ENCODE measurements at places on chromosomes 7 and 10. TPM values are rescaled to one million over a fixed set of nuclear protein-coding genes. Genes with fewer than 3 reads are reported as not detected.
A peak's percentile ranks its signal among the peaks of the same experiment; 100 is the strongest.

DNA sequence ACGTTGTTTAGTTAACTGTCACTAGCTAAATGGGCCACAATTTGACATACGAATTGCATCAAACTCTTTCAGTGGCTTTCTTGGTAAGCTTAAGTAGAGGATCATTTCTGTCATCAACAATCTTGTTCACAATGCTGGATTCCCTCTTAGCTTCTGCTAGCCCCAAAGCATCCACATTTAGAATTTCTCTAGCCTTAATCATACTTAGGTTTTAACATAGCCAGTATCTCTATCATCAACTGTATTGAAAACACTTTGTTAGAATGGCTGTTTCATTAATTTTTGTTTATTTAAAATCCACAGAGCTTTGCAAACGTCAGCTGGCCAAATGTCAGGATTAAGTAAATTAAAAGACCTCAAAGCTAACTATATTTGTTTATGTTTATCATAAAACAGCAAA, 41.1 kb downstream of the ABRAXAS2 start:
- DNase-seq = no peak

GRCh38 chr7:8146788-8147413, 115.1 kb downstream of the ICA1 start:
- DNase-seq = peak; percentile 53

DNA sequence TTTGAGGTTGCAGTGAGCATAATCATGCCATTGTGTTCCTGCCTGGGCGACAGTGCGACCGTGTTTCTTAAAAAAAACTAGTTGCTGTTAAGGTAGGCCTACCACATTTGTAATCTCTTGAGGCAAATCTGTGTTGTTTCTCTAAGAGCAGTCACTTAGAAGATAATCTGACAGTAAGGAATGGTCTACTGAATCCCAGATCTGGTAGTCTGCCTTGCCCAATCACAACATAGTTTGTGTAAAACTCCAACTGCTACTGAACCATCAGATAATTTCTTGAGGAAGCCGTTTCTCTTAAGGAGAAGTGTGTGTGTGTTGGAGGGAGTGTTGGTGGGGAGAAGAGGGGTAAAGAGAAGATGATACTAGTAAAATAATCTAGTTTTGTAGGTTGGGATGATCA, 5.0 kb downstream of the NRF1 start:
- no peak for DNase-seq

DNA sequence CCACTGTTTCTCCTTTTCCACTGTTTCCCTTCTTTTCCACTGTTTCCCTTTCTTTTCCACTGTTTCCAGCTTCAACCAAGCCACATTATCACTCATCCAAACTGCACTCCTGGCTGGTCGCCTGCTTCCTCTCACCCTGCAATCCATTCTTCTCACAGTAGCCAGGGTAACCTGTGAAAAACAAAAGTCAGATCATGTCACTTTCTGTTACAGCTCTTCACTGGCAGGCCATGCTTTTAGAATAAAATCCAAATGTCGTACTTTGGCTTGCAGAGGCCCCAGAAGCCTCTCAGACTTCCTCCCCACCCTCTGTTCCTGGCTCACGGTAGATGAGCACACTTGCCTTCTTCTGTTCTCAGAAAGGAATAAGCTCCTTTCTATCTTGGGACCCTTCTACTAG, 33.9 kb downstream of the STARD3NL start:
- DNase-seq = peak; percentile 41

Gene NANOS1
- polyA plus RNA-seq = 6.7 TPM

Gene RARRES2
- 47.9 TPM for polyA plus RNA-seq

- no peak for DNase-seq
These were observed 6.8 kb downstream of the AUTS2 start for GRCh38 chr7:69605070-69605469.

- DNase-seq = no peak
These were observed at the start of gene KCND2 for GRCh38 chr7:120272701-120273475. KCND2 (plus strand) TSS chr7:120273175.

Gene SLC16A9
- polyA plus RNA-seq = 3.3 TPM

Gene ITPRID1
- polyA plus RNA-seq = 0.52 TPM

DNA sequence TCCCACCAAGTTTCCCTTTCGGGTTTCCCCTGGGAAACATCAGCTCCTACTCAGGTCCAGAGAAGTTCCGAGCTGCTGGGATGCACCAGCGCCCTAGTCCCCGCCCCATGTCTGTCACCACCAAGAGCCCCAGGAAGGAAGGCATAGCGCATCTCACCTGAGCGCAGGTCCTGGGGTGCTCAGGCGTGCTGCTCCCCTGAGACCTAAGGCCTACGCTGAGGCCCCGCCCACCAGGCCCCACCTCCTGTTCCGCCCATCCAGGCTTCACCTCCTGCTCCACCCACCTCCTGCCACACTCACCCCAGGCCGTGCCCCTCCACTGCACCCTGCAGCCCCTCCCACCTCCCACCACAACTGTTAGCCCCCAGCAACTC, 1.2 kb upstream of the TFR2 start:
- DNase-seq = no peak

Gene HTRA1
- polyA plus RNA-seq = 74.3 TPM

Gene PNPLA8
- 24.8 TPM for polyA plus RNA-seq

Gene BRI3
- 89.3 TPM for polyA plus RNA-seq

DNA sequence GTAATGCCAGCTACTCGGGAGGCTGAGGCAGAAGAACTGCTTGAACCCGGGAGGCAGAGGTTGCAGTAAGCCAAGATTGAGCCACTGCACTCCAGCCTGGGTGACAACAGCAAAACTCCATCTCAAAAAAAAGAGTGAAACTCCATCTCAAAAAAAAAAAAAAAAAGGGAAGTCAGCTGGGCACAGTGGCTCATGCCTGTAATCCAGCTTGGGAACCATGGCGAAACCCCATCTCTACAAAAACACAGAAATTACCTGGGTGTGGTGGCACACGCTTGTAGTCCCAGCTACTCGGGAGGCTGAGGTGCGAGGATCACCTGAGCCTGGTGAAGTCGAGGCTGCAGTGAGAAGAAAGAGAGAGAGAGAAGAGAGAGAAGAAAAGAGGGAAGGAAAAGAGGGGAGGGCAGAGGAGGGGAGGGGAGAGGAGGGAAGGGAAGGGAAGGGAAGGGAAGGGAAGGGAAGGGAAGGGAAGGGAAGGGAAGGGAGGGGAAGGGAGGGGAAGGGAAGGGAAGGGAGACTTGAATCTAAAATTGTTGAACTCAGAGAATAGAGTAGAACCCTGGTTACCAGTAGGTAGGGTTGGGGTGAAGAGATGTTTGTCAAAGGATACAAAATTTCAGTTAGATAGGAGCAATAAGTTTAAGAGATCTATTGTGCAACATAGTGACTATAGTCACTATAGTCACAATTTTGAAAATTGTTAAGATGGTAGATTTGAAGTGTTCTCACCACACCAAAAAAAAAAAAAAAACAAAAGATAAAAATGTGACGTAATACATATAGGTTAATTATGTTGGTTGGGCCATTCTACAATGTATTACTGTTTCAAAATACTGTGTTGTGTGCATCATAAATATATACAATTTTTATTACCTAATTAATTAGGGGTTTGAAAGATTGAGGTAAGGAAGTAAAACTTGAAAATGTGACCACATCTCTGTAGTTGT, 2.5 kb downstream of the SLC16A9 start:
- no peak for DNase-seq

- no peak for DNase-seq
These were observed 603.3 kb upstream of the IGFBP3 start for GRCh38 chr7:46524350-46524749.

DNA sequence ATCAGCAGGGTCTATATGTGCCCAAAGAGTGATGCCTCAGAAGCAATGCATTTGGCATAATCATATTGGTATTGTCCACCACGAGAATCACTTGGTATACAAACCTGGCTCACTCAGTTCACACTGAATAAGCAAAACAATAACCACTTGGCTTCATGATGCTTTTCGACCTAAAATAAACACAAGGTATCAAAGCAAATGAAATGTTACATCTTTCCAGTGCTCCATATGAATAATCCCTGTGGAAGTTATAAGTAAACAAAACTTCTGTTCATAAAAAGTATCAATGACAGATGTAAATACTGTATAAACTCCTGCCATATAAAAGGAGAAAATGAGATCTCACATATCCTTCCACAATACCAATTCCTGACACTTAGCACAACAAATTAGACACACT, 29.8 kb upstream of the EBLN1 start:
- DNase-seq = no peak

Gene C10orf88
- polyA plus RNA-seq = 12.9 TPM

Gene GARIN1A
- polyA plus RNA-seq = 2.6 TPM

- peak; percentile 50 for DNase-seq
These were observed 116.2 kb downstream of the SH3PXD2A start for GRCh38 chr10:103739039-103739764.

Gene DRGX
- not detected for polyA plus RNA-seq

Gene JCAD
- 24.7 TPM for polyA plus RNA-seq

- DNase-seq = no peak
These were observed 2.7 kb downstream of the FZD9 start for GRCh38 chr7:73436031-73436929.

Gene FANK1
- polyA plus RNA-seq = 0.71 TPM

DNA sequence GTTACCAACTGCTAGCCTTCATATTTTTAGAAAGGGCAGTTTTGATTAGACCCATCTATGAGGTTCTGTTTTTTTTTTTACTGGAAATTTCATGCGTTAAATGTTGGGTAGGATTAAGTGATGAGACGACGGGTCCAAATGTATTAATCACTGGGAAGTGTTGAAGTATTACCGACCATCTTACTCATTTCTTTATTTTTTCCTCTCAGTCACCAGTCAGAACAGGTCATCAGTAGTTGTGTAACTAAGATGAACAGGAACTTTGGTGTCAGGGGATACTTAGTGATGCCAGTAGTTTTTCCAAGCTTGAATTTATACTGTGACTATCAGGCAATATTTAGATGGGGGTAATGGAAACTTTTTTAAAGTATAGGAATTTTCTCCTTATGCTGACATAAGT, 14.2 kb downstream of the TFAM start:
- no peak for DNase-seq

Gene CRHR2
- 3.4 TPM for polyA plus RNA-seq

GRCh38 chr7:107167483-107168232, 1.1 kb upstream of the HBP1 start:
- peak; percentile 62 for DNase-seq

GRCh38 chr10:102994531-102995295, 76.6 kb downstream of the CNNM2 start:
- no peak for DNase-seq

- no peak for DNase-seq
These were observed 19.1 kb upstream of the SOSTDC1 start for GRCh38 chr7:16484453-16485158.

GRCh38 chr10:130022511-130023299, 58.6 kb upstream of the EBF3 start:
- peak; percentile 50 for DNase-seq

Gene LIPK
- not detected for polyA plus RNA-seq

Gene GARS1
- 62.8 TPM for polyA plus RNA-seq

Gene THSD7A
- 3.7 TPM for polyA plus RNA-seq

DNA sequence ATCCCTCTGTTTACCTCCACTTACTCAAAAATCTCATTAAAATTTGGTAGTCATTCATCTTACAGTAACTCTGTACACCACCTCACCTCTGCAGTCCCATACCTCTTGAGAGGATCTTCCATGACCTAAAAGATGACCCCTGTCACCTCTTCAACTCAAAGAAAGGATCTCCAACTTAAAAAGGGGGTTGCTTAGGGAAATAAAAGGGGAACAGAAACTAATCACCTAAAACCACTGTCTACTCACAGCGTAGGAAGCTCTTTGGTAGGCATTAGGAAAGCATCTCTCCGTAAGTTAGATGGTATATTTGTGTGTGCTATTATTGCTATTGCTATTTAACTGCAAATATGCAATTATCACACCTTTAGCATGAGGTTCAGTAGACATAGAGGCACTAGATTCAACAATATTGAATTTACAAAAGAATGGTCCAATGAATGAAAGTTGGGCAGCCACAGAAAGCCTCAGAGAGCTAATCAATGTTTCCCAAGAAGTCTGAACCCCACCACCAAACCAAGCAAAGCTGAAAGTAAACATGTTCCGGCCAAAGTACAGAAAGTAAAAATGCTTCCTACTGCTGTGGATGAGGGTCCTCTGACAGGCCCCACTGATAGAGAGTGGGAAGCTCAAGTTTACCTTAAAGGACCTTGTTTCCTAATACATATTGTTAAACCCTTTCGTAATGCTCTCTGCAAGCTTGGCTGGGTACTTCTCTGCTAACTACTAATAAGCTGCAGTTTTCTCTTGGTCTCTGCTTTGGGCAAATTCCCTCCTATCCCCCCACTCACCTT, 105.8 kb downstream of the GRM8 start:
- no peak for DNase-seq

Gene OR2A25
- polyA plus RNA-seq = not detected

- DNase-seq = no peak
These were observed 202.4 kb downstream of the ADAM12 start for GRCh38 chr10:126185676-126186447.

- no peak for DNase-seq
These were observed 187.2 kb downstream of the FGFR2 start for GRCh38 chr10:121411004-121411403.
